ENCODE measurements at places on chromosomes 16 and 17.

DNA sequence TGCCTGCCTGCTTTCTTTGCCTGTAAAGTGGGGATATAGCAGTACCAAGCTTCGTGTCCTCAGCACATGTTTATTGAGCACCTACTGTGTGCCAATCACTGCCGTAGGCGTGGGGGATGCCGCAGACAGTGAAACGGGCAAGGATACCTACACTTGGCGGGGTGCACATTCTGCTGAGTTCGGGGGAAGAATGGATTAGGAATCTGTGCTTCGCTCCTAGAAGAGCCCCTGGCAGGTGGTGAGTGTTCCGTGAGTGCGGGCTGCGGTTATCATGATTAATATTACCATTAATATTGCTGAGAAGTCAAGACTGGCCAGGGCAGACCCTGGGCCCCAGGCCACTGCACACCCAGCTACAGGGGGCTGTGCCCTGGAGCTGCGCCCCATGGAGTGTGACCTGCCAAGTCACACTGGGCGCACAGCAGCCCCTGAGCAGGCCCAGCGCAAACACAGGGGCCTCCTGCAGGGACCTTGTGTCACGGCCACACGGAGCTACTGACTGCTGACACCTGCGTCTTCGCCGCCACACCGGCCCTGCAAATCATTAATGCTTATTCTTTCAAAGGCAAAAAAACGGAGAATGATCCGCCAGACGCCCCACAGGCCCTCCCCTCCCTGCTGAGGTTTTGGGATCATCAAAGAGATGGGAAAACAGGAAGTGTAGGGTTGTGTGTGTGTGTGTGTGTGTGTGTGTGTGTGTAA is 213.4 kb upstream of the GSE1 start:
- H3K36me3 ChIP-seq = no peaks in the 10 kb centered on the region
- DNase-seq = no peak
- peaks cover 4% of the 10 kb centered on the region for H3K4me1 ChIP-seq
- H3K27me3 ChIP-seq = no peaks in the 10 kb centered on the region

DNA sequence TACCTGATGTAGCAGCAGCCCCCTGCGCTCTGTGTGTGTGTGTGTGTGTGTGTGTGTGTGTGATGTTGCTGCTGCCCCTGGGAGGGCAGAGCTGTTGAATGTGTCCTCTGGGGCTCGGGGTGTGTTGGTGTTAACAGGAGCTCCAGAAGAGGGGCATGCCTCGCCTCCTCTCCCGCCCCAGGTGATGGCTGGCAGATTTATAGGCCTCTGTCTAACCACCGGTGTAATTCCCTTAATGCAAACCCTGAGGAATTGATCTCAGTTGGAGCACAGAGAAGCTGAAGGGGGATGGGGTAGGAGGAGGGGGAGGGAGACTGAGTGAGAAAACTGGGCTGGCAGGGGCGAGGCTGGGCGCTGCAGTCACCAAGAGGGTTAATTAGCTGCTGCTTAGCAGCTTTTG is 10.0 kb downstream of the CACNA1G start:
- no peak for DNase-seq
- H3K27ac ChIP-seq = no peak overlapping the region
- no peak overlapping the region for H3K4me3 ChIP-seq
- peaks cover 3% of the 10 kb centered on the region for H3K4me1 ChIP-seq

DNA sequence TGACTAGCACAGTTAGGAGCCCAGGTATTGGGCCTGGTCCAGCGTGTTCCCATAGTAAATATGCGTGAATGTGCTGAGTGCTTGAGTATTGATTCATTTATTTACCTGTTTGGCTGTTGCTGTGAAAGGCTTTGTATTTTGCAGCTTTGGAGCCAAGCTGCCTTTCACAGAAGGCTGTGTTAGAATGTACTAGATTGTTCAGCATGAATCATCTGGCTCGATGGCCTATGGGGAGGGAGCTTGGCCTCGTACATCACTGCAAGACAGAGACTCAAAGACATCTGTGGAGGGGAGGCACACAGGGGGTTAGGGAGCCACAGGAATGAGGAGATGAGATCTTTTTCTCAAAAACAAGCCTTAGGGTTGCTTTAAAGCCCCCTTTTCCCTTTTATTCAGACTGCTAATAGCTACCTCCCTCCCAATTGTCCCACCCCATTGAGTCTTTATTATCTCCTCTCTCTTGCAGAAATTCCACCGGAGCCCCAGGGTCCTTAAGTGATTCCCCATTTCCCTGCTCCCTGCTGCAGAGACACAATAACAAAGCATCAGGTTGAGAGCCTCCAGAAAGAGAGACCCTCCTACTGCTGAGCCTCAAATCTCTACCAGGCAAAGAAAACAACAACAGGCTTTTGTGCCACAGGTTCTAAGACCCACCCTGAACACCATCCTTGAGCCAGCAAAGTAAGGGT is 307.2 kb downstream of the ABCC12 start:
- H3K36me3 ChIP-seq = no peaks in the 10 kb centered on the region
- H3K4me3 ChIP-seq = no peak overlapping the region
- H3K4me1 ChIP-seq = no peaks in the 10 kb centered on the region
- H3K27me3 ChIP-seq = no peaks in the 10 kb centered on the region

- H3K27ac ChIP-seq = no peak overlapping the region
- H3K27me3 ChIP-seq = peaks cover 18% of the 10 kb centered on the region
These were observed 87.9 kb downstream of the TMEM114 start for GRCh38 chr16:8502446-8502845.

DNA sequence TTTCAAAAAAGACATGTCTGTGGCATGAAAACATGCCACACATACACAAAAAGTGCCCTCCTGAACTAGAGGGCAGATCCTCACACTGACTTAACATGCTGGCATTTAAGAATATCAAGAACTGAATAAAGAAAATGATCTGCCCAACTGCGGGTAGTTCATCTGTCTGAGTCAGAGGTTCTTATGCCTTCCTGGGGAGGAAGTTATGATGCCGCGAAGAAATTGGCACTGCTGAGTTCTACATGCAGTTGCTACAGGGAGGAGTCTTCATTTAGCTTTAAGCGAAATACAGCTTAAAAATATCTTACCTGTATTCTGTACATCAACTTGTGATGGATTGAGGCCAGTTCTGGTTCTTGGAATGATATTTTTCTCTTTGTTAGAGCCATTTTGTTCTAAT is 6.3 kb downstream of the ALDH3A2 start:
- no peak overlapping the region for H3K4me3 ChIP-seq
- no peak for DNase-seq
- H3K27ac ChIP-seq = no peak overlapping the region
- peaks cover 25% of the 10 kb centered on the region for H3K36me3 ChIP-seq

GRCh38 chr16:1351215-1351581 is 480 bp downstream of the TSR3 start:
- no peak for DNase-seq
- H3K27me3 ChIP-seq = no peaks in the 10 kb centered on the region
- peaks cover 21% of the 10 kb centered on the region for H3K4me1 ChIP-seq
- peak overlapping the region; percentile 74 for H3K27ac ChIP-seq
- H3K4me3 ChIP-seq = peak overlapping the region; percentile 82

- no peaks in the 10 kb centered on the region for H3K36me3 ChIP-seq
- no peak overlapping the region for H3K27ac ChIP-seq
- H3K27me3 ChIP-seq = peaks cover 18% of the 10 kb centered on the region
- no peak for DNase-seq
- no peak overlapping the region for H3K4me3 ChIP-seq
- peaks cover 25% of the 10 kb centered on the region for H3K4me1 ChIP-seq
These were observed 46.6 kb downstream of the HOXB1 start for GRCh38 chr17:48484256-48484655.

- H3K36me3 ChIP-seq = no peaks in the 10 kb centered on the region
- peaks cover 48% of the 10 kb centered on the region for H3K4me1 ChIP-seq
- H3K27ac ChIP-seq = peak overlapping the region; percentile 79
- H3K4me3 ChIP-seq = no peak overlapping the region
These were observed 13.2 kb downstream of the ZFPM1 start for GRCh38 chr16:88466175-88466862.

- peaks cover 48% of the 10 kb centered on the region for H3K27me3 ChIP-seq
- no peak overlapping the region for H3K27ac ChIP-seq
- DNase-seq = no peak
- no peaks in the 10 kb centered on the region for H3K36me3 ChIP-seq
These were observed 11.8 kb upstream of the TEKT1 start for GRCh38 chr17:6843241-6843880.

DNA sequence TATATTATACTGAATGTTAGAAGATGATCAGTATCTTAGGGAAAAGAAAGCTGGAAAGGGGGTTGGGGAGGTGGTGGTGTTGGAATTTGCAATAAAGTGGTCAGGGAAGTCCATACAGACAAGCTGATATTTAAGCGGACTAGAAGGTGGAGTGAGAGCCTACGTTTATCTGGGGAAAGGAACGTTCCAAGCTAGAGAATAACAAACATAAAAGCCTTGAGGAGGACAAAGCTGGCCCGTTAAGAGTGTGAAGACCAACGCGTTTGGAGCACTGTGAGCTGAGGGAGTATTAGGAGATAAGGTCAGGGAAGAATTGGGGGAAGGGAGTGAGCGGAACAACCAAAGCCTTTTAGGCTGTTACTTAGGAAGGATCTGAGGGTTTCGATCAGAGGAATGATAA is 1.4 kb downstream of the DDX42 start:
- no peak for DNase-seq
- peak overlapping the region; percentile 10 for H3K27ac ChIP-seq
- peak overlapping the region; percentile 96 for H3K4me3 ChIP-seq
- peaks cover 52% of the 10 kb centered on the region for H3K36me3 ChIP-seq

DNA sequence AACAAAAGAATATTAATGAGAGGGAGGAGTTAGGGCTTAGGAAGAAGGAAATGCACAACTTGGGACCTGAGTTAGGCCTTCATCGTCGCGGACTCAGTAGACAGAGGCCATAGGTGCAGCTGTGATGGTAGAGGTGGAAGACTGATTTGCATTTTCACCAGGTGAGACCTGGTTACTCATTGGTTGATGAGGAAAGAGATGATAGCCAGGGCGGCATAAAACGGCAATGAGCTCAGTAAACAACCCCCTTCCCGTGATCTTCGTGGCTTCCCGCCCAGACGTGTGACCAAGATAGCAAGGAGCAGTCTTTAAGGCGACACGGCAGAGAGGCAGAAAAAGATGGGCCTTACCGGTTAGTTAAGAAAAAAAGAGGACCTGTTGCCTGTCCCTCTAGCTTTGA is at the start of gene TMC5:
TSS of gene TMC5 (plus strand) at position 244 of the 400 bp plus-strand sequence. CDS start 22,156 bp downstream, outside the sequence.
- no peaks in the 10 kb centered on the region for H3K4me1 ChIP-seq
- no peaks in the 10 kb centered on the region for H3K36me3 ChIP-seq
- DNase-seq = no peak
- no peak within 1 kb of the TSS for H3K27ac ChIP-seq

GRCh38 chr16:19419698-19420075 is 2.0 kb downstream of the TMC5 start:
- H3K36me3 ChIP-seq = no peaks in the 10 kb centered on the region
- peaks cover 5% of the 10 kb centered on the region for H3K27me3 ChIP-seq
- H3K4me1 ChIP-seq = no peaks in the 10 kb centered on the region
- no peak overlapping the region for H3K4me3 ChIP-seq

DNA sequence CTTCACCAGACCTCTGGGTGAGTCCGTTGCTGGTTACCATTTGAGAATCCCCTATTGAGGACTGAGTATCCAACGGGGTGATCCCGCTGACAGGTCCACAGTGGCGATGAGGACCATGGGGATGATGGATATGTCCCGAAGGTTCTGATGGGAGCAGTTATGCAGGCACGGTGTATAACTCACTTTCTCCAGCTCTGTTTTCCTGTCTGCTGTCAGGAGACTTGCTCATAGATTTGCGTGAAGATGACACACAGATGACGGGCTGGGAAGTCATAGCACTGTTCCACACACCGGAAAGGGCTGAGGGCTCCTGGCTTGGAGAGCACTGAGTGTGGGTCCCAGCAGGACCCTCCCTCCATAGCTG is 22.2 kb upstream of the ADCY7 start:
- no peak for DNase-seq
- H3K4me1 ChIP-seq = peaks cover 13% of the 10 kb centered on the region
- no peak overlapping the region for H3K27ac ChIP-seq
- no peaks in the 10 kb centered on the region for H3K27me3 ChIP-seq
- H3K36me3 ChIP-seq = no peaks in the 10 kb centered on the region
- H3K4me3 ChIP-seq = no peak overlapping the region

DNA sequence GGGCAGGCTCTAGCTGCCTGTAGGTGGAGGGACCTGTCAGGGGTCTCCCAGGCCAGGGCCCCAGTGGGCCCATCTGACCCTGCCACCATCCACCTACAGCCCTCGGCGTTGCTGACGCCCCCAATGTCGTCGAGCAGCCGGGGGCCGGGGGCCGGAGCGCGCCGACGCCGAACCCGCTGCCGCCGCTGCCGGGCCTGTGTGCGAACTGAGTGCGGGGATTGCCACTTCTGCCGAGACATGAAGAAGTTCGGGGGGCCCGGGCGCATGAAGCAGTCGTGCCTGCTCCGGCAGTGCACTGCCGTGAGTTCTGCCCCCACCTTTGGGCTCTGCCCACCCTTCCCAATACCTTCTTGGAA is 2.2 kb downstream of the FBXL19 start:
- no peaks in the 10 kb centered on the region for H3K27me3 ChIP-seq
- peaks cover 4% of the 10 kb centered on the region for H3K36me3 ChIP-seq
- no peak overlapping the region for H3K4me3 ChIP-seq
- no peak for DNase-seq
- peaks cover 18% of the 10 kb centered on the region for H3K4me1 ChIP-seq

GRCh38 chr17:81923302-81924260 is 4.0 kb downstream of the MAFG start:
- peaks cover 16% of the 10 kb centered on the region for H3K4me1 ChIP-seq
- no peaks in the 10 kb centered on the region for H3K27me3 ChIP-seq
- peaks cover 7% of the 10 kb centered on the region for H3K36me3 ChIP-seq
- no peak overlapping the region for H3K4me3 ChIP-seq
- peak overlapping the region; percentile 8 for H3K27ac ChIP-seq

DNA sequence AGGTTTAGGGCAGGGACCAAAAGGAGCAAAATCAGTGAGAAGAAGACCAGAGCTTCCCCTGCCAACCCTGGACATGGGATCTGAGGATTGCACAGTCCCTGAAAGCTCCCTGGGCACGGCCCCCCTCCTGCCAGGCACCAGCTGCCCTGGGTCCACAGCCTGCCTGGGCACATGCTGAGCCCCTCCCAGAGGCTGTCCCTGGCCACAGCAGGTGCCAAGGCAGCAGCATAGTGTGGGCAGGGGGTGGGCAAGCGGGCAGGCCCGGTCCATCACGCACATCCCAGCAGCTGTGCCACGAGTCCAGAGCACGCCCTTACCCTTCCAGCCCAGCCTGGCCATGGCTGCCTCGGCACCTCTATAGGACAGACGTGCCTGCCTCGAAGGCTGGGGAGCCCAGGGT is 12.7 kb downstream of the SCN4A start:
- peaks cover 4% of the 10 kb centered on the region for H3K4me1 ChIP-seq
- no peak for DNase-seq
- no peak overlapping the region for H3K4me3 ChIP-seq
- no peaks in the 10 kb centered on the region for H3K36me3 ChIP-seq
- no peaks in the 10 kb centered on the region for H3K27me3 ChIP-seq

GRCh38 chr17:64403881-64404460 is 13.3 kb upstream of the PECAM1 start:
- H3K4me3 ChIP-seq = no peak overlapping the region
- no peak overlapping the region for H3K27ac ChIP-seq
- peaks cover 3% of the 10 kb centered on the region for H3K36me3 ChIP-seq
- DNase-seq = no peak
- H3K27me3 ChIP-seq = no peaks in the 10 kb centered on the region

GRCh38 chr17:31535581-31535981 is 144.1 kb downstream of the RAB11FIP4 start:
- no peak overlapping the region for H3K4me3 ChIP-seq
- no peak overlapping the region for H3K27ac ChIP-seq
- no peaks in the 10 kb centered on the region for H3K36me3 ChIP-seq
- H3K27me3 ChIP-seq = no peaks in the 10 kb centered on the region
- peak; percentile 41 for DNase-seq
- peaks cover 16% of the 10 kb centered on the region for H3K4me1 ChIP-seq
